Activated naive CD4-positive, alpha-beta T cell treated with anti-CD3 and anti-CD28 coated beads, Interleukin-2, amount 10 ng/mL, durations not matched to agents 5 hours and 36 hours (primary cell): ENCODE measurements at places on chromosomes 6 and 20. TPM values are rescaled to one million over a fixed set of nuclear protein-coding genes. Genes with fewer than 3 reads are reported as not detected.

Gene KIAA1755
- not detected for total RNA-seq

Gene FGD2
- 1.2 TPM for total RNA-seq

Gene TP53TG5
- not detected for total RNA-seq

Gene LRRC73
- total RNA-seq, result 0.33 TPM

Gene SLC9A8
- 21.1 TPM for total RNA-seq

Gene CD93
- 0.43 TPM for total RNA-seq

Gene LPA
- total RNA-seq, result not detected

Gene ZKSCAN8
- total RNA-seq, result 22.5 TPM

Gene OR12D3
- total RNA-seq, result not detected

Gene PREP
- total RNA-seq, result 40.6 TPM

Gene LPIN3
- total RNA-seq, result 0.83 TPM

Gene LIME1
- 295 TPM for total RNA-seq

Gene ZSCAN31
- total RNA-seq, result 1.2 TPM

Gene SULF2
- 2.1 TPM for total RNA-seq

Gene GSTA3
- not detected for total RNA-seq

Gene PHF1
- 46.7 TPM for total RNA-seq

Gene LHFPL5
- not detected for total RNA-seq

Gene SLC12A5
- total RNA-seq, result 0.88 TPM

Gene MEP1A
- not detected for total RNA-seq

Gene HLA-C
- total RNA-seq, result 1,205 TPM

Gene UBR2
- 32.1 TPM for total RNA-seq

Gene NKX2-2
- total RNA-seq, result not detected

Gene OLIG3
- not detected for total RNA-seq
